Tibial nerve (tissue), 4 donors: ENCODE measurements at places on chromosomes 5 and 9. TPM values are rescaled to one million over a fixed set of nuclear protein-coding genes. Genes with fewer than 3 reads are reported as not detected.
A peak's percentile ranks its signal among the peaks of the same experiment; 100 is the strongest.

Gene PDE8B
- 6.9 TPM for total RNA-seq

Gene SCGB3A1
- not detected for total RNA-seq

Gene FIBCD1
- not detected for total RNA-seq

Gene LCN9
- not detected for total RNA-seq

Gene IL33
- 25.5 TPM for total RNA-seq

Gene SH3GL2
- not detected for total RNA-seq

Gene CCL28
- total RNA-seq: 7.5 TPM

- DNase-seq: no peak
Observed at GRCh38 chr9:37100741-37101140, 19.6 kb upstream of the ZCCHC7 start.

DNA sequence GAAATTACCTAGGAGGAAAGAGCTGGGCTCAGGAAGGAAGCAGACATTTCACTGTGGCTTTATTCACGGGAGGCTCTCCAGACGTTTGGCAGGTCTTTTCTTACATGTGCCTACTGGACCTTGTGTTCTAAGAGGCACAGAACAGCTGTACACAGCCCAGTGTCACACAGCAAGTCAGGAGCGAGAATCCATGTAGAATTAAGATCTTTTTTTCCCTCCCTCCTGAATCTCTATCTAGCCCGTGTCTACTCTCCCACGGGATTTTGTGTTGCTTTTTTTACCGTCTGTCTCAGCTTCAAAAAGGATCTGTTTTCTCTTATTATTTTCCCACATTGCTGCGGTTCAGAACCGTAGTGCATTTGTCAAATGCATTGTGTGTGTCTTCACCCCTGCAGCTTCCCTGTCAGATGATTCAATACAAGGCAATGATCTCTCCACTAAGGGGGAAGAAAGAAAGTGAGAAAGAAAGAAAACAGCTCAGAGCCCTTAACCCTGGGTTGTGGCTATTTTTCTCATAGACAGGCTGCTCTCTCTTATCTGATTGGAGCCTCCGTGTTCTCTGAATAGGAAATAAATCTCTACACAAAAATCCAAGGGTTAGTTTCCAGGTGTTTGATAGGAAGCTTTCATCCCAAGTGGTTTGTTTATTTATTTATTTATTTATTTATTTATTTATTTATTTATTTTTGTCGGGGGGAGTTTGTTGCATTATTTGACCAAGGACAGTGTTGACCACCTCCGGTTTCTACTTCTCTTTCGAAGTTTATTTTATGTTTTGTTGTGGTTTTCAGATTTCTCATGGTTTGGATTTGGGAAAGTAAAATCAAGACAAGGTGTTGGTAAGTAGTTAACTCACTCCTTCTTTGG, 191.0 kb downstream of the NTRK2 start:
- no peak for DNase-seq

GRCh38 chr9:126109575-126109974, 217.1 kb upstream of the MVB12B start:
- no peak for DNase-seq

DNA sequence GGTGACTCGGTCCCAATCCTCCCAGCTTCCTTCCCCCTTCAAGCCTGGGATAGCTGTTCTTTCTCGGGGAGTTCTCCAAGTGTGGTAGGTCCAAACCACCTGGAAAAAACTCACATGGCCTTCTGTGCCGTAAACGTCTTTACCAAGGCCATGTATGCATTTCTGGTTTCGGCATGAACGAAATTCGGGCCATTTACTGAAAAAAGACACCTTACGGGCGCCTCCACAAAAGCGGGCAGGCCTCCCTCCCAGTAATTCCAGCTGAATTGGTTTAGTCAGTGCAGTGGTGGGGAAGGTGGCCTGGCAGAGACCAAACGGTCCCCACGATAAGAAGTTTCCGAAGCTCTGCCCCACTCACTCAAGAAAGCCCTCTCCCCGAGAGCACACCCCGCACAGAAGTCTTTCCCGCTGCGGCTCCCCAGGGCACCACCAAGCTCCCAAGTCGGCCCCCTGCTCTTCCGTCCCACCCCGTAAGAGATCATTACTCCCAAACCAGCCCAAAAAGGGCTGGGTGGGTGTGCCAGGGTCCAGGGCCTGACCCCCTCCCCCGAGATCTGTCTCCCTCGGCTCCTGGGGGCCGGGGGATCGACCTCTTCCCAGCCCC, 86.3 kb upstream of the MELK start:
- no peak for DNase-seq

GRCh38 chr9:108606401-108606800, 249.4 kb downstream of the ACTL7B start:
- DNase-seq: no peak

DNA sequence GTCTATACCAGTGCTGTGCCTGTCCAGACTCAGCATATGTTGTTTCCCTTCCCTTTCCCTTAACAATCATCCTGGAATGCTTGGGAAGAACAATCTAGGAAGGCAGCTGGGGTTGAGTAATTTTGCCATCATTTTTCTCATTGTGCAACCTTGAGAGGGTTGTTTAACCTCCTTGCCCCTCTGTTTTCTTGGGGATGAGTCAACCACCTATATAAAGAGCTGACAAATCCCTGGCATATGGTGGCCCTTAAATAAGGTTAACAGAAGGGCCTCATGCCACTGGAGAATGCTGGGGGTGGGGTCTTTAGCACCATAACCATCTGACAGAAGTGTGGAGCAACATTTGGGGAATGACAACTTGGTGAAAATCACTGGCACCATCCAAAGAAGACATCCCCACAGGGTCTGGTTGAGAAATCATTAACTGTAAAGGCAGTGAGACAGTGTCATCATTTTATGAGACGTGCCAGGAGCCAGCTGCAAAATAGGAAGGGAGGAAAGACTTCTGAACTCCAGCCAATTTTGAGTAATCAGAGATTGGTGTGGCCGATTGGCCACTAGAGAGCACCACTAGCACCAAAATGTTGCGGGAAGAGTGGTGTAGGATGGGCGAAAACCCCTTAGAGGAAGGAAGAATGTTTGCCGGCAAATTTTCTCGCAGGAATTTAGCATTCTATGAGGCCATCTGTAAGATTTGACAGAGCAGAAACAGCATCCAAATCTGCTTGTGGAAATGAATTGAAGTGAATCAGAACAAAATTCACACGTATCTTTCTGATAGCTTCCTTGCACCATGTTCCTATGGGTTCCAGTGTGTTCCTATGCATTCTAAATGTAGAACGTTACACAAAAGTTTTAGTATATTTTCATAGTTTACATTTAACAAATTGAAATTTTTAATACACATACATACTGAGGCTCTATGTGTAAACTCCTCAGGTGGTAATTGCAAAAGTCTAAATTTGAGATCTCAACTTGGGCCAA, 113.8 kb downstream of the MSX2 start:
- peak; percentile 63 for DNase-seq

DNA sequence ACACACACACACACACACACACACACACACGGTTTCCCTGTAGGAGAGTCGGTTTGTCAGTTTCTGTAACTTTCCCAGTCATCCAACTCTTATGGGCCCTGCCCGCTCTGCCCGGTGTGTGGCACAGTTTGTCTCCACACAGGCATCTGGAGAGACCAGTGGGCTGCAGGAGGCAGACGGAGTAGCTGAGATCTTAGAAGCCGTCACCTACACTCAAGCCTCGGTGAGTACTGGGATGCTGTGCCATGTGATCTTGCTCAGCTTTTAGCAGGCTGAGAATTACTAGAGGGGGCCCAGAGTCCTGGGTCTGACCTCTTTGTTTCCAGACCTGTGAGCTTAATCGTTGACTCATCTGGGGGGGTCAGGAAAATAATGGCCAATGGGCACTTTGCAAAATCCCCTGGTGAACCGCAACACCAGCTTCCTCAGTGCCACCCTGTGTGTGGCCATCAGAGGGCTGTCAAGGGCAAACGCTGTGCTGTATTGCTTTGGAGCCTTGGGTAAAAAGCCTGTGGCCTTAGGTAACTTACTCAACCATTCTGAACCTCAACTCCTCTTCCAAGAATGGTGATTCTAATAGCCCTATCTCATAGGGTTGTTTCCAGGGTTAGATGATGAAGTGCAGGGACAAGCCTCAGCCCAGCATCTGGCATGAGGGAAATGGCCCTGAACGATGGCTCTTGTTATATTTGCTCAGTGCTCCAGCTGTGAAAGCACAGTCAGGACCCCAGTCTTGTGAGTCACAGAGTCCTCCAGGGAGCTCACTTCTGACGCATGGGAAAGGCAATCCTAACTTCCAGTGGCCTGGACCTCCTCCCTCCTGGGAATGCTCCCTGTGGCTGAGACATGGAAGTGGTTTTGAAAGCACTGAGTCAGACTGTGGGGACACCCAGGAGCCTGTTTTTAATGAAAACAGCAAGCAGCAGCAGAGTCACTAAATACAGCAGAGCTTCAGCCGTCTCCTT, 45.6 kb downstream of the COL15A1 start:
- peak; percentile 74 for DNase-seq

DNA sequence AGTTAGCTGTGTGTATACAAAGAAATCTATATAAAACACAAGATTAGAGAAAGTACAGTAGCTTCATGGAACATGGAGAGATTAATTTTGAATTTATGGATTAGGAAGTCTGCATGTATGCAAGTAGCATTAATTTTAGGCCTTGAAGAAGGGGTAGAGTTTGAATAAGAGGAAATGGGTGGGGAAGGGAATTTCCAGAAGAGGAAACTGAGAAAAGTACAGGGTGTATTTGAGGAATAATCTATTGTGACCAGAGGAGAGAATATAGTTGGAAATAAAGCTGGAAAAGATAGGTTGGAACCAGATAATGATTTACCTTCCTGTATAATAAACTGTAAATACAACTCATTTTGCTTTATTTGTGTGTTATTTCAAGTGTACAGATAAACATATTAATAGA, 53.6 kb downstream of the CWC27 start:
- DNase-seq: no peak

GRCh38 chr9:136923881-136924280, 20.7 kb downstream of the FBXW5 start:
- DNase-seq: no peak

DNA sequence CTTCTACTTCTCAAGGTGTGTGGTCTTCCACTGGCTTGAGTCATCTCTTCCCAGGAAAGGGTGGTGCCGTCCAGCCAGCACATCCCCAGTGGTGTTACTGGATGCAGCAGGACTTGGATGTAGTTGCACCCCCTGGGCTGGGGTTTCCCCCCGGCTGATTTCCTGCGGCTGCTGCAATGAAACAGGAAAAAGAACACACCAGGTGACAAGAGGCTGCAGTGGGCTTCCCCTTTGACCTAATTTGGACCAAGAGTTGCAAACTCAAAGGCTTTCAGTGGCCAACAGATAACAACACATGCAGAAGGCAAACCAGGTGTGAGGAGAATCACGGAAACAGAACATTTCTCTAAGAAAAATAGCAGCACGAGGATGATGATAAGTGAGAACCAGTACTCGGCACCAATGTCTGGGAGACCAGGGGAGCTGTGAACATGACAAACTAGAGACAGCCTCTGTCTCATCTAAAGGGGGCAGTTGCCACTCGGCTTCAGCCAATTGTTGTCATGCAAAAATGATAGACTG, 83.7 kb downstream of the PDE6A start:
- DNase-seq: no peak

GRCh38 chr5:31640573-31640972, 1.6 kb downstream of the PDZD2 start:
- DNase-seq: no peak

DNA sequence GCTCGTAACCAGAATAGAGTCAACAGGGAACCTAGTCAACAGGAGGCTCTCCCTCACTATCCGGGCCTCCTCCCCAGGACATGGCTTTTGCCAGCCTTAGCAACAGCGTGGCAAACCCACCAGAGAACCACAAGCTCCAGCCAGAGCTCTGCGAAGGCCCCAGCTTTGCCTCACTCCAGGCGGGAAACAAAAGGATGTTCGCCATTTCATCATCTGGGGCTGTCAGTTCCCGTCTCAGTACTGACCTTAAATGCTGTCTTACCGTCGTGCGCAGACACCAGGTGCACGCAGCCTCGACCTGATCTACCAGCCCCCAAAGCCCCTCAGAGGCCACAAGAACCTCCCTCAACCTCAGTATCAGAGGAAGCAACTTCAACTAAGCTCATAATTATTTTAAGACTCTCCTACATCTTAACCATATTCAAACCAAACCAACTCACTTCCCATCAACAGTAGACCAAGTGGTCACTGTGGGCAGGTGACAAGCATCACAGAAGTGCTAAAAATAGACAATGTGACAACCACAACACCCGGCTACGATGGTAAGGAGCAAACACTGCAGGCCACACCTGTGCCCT, 71.4 kb downstream of the SEMA4D start:
- no peak for DNase-seq
